ENCODE measurements at places on chromosomes 13 and 19. TPM values are rescaled to one million over a fixed set of nuclear protein-coding genes. Genes with fewer than 3 reads are reported as not detected.
A peak's percentile ranks its signal among the peaks of the same experiment; 100 is the strongest.

DNA sequence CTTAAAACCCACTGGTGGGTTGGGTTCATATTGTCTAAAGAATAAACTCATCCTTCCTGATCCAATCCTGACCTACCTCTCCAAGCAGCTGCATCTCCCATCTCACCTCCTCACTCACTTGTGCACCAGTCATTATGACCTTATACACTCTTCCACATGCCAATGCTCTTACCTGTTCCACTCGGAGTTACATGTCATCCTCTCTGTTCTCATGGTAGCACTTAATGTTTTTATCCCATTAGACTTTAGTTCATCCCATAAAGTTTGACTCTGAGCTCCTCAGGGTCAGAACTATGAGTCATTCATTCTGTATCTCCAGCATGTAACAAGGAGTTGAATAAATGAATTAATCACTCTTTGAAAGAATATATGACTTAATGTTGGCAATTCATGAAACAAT lies 330.2 kb downstream of the KLF12 start:
- no peaks in the 10 kb centered on the region for H3K27me3 ChIP-seq
- no peak overlapping the region for H3K27ac ChIP-seq
- H3K36me3 ChIP-seq = no peaks in the 10 kb centered on the region
- H3K4me3 ChIP-seq = no peak overlapping the region
- no peaks in the 10 kb centered on the region for H3K4me1 ChIP-seq

The C13orf42 gene
- total RNA-seq = not detected

The VWA8 gene
- 20.8 TPM for total RNA-seq

DNA sequence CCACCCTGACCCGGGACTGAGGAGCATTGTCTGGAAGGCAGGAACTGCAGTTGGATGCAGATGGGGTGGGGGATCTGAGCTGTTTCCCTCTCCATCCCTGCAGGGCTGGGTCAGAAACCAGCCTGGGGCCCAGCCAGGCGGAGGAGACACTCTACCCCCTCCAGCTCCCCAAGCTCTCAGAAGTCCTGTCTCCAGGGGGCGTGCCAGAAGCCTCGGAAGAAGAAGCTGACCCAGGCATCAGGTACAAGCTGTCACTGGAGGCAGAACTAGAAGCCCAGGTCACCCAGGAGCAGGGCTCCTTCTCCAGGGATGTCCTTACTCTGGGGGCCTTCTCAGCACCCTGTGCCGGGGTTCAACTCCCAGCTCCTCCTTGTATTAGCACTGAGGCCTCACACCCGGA lies 15.5 kb downstream of the SIX5 start:
- H3K4me1 ChIP-seq = no peaks in the 10 kb centered on the region
- DNase-seq = no peak
- no peaks in the 10 kb centered on the region for H3K27me3 ChIP-seq
- H3K36me3 ChIP-seq = no peaks in the 10 kb centered on the region
- H3K4me3 ChIP-seq = no peak overlapping the region

- H3K4me3 ChIP-seq = no peak overlapping the region
- no peak overlapping the region for H3K27ac ChIP-seq
- peaks cover 4% of the 10 kb centered on the region for H3K36me3 ChIP-seq
- DNase-seq = no peak
- no peaks in the 10 kb centered on the region for H3K4me1 ChIP-seq
Observed at GRCh38 chr19:56099638-56100539, 21.2 kb downstream of the ZNF787 start.

DNA sequence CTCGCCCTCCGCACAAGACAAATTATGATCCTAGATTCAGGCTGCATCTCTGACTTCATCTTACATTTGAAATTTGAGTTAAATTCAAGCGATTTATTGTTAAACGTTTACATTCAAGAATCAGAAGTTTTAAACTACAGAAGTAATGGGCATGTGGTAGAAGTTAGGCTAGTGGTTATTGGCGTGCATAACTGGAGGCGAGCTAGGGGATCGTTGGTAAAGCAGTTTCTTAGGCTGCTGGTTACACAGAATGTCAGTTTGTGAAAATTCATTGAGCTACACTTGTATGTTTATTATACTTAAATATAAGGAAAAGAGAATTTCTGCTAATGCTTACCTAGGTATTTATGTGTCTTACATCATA lies 733 bp upstream of the CDX2 start:
- no peaks in the 10 kb centered on the region for H3K4me1 ChIP-seq
- DNase-seq = no peak
- H3K27ac ChIP-seq = peak overlapping the region; percentile 57
- H3K36me3 ChIP-seq = no peaks in the 10 kb centered on the region
- H3K4me3 ChIP-seq = no peak overlapping the region

The PLIN5 gene
- 26.7 TPM for total RNA-seq

The SIGLECL1 gene
- not detected for total RNA-seq

The STAP2 gene
- total RNA-seq = 4.8 TPM

DNA sequence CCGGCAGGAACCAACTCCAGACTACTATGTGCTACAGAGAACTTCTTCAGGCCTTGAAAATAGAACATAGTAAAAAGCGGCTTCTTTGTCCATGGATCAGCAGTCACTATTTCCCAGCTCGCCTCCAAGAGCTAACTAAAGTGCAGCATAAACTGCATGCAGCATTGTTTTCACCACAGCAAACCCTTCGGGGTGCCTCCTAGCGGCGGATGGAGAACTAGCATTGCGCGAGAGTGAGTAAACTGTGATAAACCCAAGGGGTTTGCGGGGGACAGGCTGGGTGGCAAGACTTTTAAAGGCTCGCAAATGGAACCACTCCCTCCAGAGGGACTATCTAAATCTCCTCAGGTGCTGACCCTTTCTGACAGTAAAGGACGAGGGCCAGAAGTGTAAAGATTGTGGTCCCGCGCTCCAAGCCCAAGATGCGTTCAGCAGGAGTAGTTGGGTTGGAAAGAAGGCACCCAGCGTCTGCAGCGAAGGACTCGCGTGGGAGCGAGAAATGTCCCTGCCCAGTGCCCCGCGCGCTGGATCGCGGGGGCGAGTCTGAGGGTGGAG lies 21.5 kb upstream of the SGCG start:
- no peaks in the 10 kb centered on the region for H3K36me3 ChIP-seq
- no peak for DNase-seq

DNA sequence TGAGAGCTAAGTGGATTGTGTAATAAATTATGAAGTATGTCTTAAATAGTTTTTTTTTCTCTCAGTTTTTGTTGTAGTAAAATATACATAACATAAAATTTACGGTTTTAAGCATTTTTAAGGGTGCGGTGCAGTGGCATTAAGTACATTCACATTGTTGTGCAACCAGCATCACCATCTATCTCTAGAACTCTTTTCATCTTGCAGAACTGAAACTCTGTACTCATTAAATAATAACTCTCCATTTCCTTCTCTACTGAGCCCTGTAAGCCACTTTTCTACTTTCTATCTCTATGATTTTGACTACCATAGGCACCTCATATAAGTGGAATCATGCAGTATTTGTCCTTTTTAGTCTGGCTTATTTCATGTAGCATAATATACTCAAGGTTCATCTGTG lies 87.1 kb downstream of the GJA3 start:
- H3K27me3 ChIP-seq = no peaks in the 10 kb centered on the region
- no peak overlapping the region for H3K4me3 ChIP-seq
- no peaks in the 10 kb centered on the region for H3K4me1 ChIP-seq
- no peaks in the 10 kb centered on the region for H3K36me3 ChIP-seq

The GPR12 gene
- total RNA-seq = 0.63 TPM

DNA sequence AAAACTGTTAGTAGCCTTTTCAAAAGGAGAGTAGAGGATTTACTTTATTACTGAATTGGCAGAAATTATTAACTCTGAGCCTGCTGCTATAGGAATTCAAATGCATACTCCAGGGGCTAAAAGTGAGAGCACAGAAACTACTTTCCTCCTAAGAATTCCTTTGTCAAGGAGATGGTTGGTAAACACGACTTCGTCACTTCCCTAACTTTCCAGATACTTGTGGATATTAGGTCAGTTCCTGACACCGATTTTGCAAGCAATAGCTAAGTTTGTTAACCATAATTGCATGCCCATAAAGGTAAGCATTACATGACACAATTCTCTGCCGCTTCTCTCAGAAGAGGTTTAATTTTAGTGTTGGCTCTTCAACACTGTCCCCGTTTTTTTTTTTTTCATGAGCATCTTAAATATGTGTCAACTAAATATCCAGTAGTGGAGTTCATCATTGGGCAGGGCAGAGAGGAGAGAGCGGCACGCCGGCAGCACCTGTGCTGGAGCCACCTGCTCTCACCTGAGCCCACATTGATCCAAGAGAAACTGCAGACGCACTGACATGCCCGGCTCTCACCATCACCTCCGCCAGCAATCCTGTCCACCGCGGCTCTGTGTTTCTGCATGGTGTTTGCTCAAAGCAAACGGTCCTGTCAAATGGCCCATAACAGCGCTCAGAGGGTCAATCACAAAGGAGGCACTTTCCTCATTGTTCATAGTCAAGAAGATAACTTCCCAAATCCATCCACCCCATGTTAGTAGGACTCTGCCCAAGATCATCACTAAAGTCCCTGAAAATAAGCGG lies 2.6 kb downstream of the MED26 start:
- no peaks in the 10 kb centered on the region for H3K27me3 ChIP-seq
- no peak overlapping the region for H3K4me3 ChIP-seq
- no peaks in the 10 kb centered on the region for H3K36me3 ChIP-seq
- H3K4me1 ChIP-seq = peaks cover 76% of the 10 kb centered on the region
- no peak overlapping the region for H3K27ac ChIP-seq

DNA sequence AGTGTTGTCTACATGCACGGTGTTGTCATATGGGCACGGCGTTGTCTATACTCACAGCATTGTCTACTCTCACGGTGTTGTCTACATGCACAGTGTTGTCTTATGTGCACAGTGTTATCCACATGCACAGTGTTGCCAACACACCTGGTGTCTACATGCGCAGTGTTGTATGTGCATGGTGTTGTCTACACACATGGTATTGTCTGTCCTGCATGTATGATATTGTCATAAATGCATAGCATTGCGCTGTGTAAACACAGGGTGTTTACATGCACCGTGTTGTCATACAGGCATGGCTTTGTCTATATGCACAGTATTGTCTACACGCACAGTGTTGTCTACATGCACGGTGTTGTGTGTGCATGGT lies 6.8 kb downstream of the ADPRHL1 start:
- no peak overlapping the region for H3K27ac ChIP-seq
- peaks cover 11% of the 10 kb centered on the region for H3K4me1 ChIP-seq
- DNase-seq = no peak
- H3K36me3 ChIP-seq = peaks cover 14% of the 10 kb centered on the region
- no peaks in the 10 kb centered on the region for H3K27me3 ChIP-seq

GRCh38 chr19:7870571-7871436 lies 3.4 kb downstream of the PRR36 start:
- no peak overlapping the region for H3K4me3 ChIP-seq
- DNase-seq = no peak
- no peaks in the 10 kb centered on the region for H3K36me3 ChIP-seq
- peaks cover 64% of the 10 kb centered on the region for H3K27me3 ChIP-seq
- H3K27ac ChIP-seq = no peak overlapping the region

- H3K27ac ChIP-seq = no peak overlapping the region
- no peaks in the 10 kb centered on the region for H3K36me3 ChIP-seq
- H3K4me3 ChIP-seq = no peak overlapping the region
- H3K4me1 ChIP-seq = no peaks in the 10 kb centered on the region
- H3K27me3 ChIP-seq = no peaks in the 10 kb centered on the region
Observed at GRCh38 chr13:69524459-69525150, 583.0 kb upstream of the ATXN8OS start.

The ADGRE2 gene
- total RNA-seq = 4.2 TPM

DNA sequence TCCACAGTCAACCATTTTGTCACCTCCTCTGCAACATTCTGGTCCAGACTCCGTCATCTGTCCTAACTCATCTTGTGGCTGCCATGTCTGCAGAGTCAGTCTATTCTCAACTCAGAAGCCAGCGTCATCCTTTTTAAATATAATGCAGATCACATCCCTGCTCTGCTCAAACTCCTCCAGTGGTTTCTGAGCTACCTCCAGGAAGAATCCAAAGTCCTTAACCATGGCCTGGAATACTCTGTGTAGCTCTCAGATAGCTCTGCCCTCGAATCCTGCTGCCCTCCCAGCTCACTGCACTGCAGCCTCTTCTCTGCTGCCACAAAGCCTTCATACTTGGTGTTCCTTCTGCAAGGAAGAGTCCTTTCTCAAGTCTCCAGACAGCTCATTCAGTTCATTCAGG lies 190.8 kb downstream of the FOXO1 start:
- no peak overlapping the region for H3K4me3 ChIP-seq
- peaks cover 22% of the 10 kb centered on the region for H3K4me1 ChIP-seq
- H3K36me3 ChIP-seq = no peaks in the 10 kb centered on the region

The IZUMO2 gene
- not detected for total RNA-seq

DNA sequence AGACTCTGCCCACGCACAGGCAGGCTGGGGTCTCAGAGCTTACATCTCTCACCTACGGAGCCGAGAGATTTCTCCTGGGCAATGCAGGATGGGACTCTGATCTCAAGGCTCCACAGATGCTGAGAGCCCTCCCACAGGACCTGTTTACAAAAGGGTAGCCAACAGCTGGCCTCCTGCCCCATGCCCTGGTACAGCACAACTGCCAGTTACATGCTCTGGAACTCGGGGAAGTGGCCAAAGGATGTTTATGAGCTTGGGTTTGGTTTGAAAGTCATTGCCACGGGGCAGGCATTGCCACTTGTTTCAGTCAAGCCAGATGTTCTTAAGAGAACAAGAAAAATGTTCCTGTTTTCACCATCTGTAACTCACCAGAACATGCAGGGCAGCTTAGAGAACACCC lies 3.5 kb downstream of the DHRS12 start:
- H3K36me3 ChIP-seq = peaks cover 38% of the 10 kb centered on the region
- peak overlapping the region; percentile 96 for H3K27ac ChIP-seq
- no peaks in the 10 kb centered on the region for H3K27me3 ChIP-seq
- peaks cover 27% of the 10 kb centered on the region for H3K4me1 ChIP-seq
- DNase-seq = no peak

DNA sequence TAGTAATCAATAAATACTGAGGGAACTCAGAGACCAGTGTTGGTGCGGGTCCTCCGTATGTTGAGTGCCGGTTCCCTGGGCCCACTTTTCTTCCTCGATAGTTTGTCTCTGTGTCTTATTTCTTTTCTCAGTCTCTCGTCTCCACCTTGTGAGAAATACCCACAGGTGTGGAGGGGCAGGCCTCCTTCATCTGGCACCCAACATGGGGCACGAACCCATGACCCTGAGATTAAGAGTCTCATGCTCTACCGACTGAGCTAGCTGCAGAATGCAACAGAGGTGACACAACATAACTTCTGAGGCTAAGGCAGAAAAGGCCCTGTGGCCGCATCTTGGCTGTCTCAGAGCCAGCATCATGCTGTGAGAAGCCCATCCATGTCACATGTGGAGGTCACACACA lies 5.3 kb upstream of the ZNF613 start:
- no peaks in the 10 kb centered on the region for H3K36me3 ChIP-seq
- no peak overlapping the region for H3K4me3 ChIP-seq
- H3K27me3 ChIP-seq = no peaks in the 10 kb centered on the region
- no peak overlapping the region for H3K27ac ChIP-seq
- no peaks in the 10 kb centered on the region for H3K4me1 ChIP-seq
- no peak for DNase-seq

GRCh38 chr19:39407410-39407659 lies 688 bp downstream of the ZFP36 start:
- no peak for DNase-seq
- H3K27me3 ChIP-seq = peaks cover 3% of the 10 kb centered on the region
- peak overlapping the region; percentile 99 for H3K27ac ChIP-seq
- peaks cover 10% of the 10 kb centered on the region for H3K36me3 ChIP-seq

All from tibial nerve (tissue), 4 donors.